ENCODE measurements at places on chromosomes 12 and 14. TPM values are rescaled to one million over a fixed set of nuclear protein-coding genes. Genes with fewer than 3 reads are reported as not detected.

Gene LPAR5
- 4.1 TPM for total RNA-seq

Gene ARF6
- total RNA-seq, result 83.2 TPM

Gene CLEC2A
- total RNA-seq, result not detected

Gene C3AR1
- not detected for total RNA-seq

Gene NID2
- 0.38 TPM for total RNA-seq

Gene CEBPE
- total RNA-seq, result not detected

Gene C12orf50
- total RNA-seq, result not detected

Gene CCDC38
- total RNA-seq, result 0.13 TPM

Gene RFLNA
- not detected for total RNA-seq

Gene PCNX1
- total RNA-seq, result 34.4 TPM

Gene CPNE6
- not detected for total RNA-seq

Gene CS
- 89.4 TPM for total RNA-seq

Gene PMCH
- not detected for total RNA-seq

Gene C12orf60
- 1.4 TPM for total RNA-seq

Gene TRHDE
- total RNA-seq, result 0.26 TPM

Gene KITLG
- total RNA-seq, result 22.4 TPM

Gene KRT83
- not detected for total RNA-seq

Gene OR4E2
- not detected for total RNA-seq

Gene NDRG2
- 9.2 TPM for total RNA-seq

Gene SVOP
- not detected for total RNA-seq

Gene SAMD15
- total RNA-seq, result under 0.01 TPM

Gene NINJ2
- total RNA-seq, result 0.26 TPM

Gene KRT79
- 0.26 TPM for total RNA-seq

Gene RERGL
- total RNA-seq, result not detected

Gene MYH6
- not detected for total RNA-seq

Gene NELL2
- total RNA-seq, result not detected

Gene SLC17A8
- not detected for total RNA-seq

Gene DDX24
- 62.2 TPM for total RNA-seq

Gene GPRC5D
- total RNA-seq, result not detected

Gene LGMN
- 34.0 TPM for total RNA-seq

Gene C14orf39
- 1.0 TPM for total RNA-seq

Gene SPRYD4
- 1.1 TPM for total RNA-seq

Gene SLC22A17
- total RNA-seq, result 0.90 TPM

Gene ZNF84
- total RNA-seq, result 22.4 TPM

Gene ZDHHC22
- total RNA-seq, result not detected

Gene DHH
- total RNA-seq, result not detected

Gene FGD6
- 13.3 TPM for total RNA-seq

Gene AQP5
- total RNA-seq, result 1.3 TPM
